ENCODE measurements at places on chromosomes 3 and 15.

GRCh38 chr3:138092023-138092422 is 23.4 kb downstream of the DZIP1L start:
- DNase-seq = no peak

DNA sequence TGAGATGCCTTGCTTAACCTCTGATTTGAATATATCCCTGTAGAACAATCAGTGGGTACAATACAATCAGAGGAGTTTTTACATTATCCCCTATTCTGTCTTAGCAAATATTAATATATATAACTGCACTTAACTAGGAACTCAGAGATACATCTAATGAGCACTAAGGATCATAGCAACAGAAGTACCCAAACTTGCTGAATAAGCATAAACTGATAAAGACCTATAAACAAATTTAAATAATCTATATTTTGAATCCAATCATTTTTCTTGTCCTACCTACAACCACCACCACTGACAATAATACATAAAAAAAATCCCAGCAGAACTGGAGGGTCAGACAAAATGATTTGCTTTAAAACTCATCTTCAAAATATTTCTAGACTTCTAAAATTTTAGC is 106.2 kb downstream of the ATP8B4 start:
- DNase-seq = no peak

DNA sequence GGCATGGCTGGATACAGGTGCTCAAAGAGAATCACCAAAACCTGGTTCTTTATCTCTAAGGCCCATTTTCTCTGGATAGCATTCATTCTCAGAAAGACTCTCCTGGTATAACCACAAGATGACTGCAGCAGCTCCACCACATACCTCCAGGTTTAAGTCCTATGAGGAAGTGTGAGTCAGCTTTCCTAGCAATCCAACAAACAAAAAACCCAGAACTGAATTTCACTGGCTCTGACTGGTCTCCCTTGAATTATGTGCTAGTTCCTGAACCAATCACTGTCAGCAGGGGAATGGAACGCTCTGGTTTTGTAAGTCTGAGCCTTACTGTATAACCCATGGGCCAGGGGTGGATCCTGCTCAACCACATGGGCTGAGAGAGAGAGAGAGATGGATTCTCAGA is 27.2 kb downstream of the MRPL46 start:
- DNase-seq = no peak

DNA sequence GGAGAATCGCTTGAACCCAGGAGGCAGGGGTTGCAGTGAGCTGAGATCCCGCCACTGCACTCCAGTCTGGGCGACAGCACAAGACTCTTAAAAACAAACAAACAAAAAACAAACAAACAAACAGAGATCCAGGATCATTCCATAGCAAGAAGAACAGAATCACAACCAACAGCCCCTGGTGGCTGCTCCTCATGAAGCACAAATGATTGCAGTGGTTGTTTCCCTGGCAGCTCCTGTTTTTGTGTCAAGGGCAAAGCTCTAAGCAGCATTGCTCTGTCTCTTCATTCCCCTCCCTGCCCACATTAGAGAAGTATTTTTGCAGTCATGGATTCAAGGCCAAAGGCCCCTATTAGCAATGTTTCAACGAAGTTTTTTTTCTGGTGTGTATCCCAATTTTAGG is 25.8 kb upstream of the BLM start:
- no peak for DNase-seq

- DNase-seq = no peak
Measured at GRCh38 chr3:131731709-131732108, 228.9 kb upstream of the MRPL3 start.

- no peak for DNase-seq
Measured at GRCh38 chr3:82999777-83000176, 1238.3 kb upstream of the GBE1 start.

GRCh38 chr3:11643605-11644087 is at the start of gene VGLL4:
Gene VGLL4, minus strand, starts transcription at chr3:11643915. Its CDS starts 397 bp downstream, at chr3:11643518.
- DNase-seq = peak; percentile 67

GRCh38 chr3:168807448-168807847 is 711.7 kb upstream of the GOLIM4 start:
- no peak for DNase-seq

- no peak for DNase-seq
Measured at GRCh38 chr3:158109295-158109803, 540 bp upstream of the RSRC1 start.
